ENCODE measurements at places on chromosomes 6 and 20.
A peak's percentile ranks its signal among the peaks of the same experiment; 100 is the strongest.

DNA sequence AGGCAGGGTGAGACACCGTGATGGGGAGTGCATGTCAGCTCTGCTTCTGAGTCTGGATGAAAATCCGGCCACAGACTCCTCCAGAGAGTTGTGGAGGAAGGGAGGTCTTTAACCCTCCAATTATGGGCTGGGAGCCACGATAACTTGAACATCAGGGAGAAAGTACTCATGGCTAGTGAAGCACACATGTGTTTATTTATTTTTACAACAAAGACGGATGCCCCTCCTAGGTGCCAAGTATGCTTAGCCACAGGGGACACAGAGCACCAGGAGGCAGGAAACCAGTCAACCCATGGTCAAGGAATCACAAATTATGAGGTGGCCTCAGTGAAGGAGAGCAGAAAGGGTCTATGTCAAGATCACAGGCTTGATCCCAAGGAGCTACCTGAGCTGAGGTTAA is 54.1 kb downstream of the ZNF217 start:
- no peak for DNase-seq

DNA sequence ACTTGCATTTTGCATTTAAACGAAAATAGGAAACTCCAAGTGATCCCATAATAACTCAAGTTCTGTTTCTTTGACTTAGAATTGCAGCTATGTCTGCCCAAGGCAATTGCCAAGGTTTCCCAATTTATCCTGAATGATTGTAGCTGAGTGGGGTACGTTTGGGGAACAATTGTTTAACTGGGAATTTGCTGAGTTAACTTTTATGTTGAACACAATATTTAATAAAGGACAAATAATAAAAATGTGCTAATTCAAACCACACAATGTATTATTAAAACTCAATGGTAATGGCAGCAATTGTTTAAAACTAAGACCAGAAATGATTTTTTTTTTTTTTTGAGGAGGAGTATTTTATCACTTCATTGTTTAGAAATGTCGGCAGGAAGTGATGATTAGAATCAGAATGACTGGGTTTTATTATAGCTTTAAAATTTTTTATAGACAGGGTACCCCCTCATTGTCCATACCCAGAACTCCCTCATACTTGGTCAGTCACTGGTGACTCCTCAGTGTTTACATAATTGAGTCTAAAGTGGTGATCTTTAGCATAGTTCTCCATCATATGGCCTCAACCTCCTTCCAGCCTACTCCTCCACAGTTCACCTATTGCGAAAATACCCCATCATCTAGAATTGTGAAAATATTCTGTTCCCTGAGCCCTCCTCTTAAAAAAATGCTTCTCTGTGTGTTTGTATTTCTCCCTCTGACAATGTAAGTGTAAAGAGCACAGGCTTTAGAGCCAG is 389.2 kb upstream of the CITED2 start:
- peak; percentile 30 for DNase-seq

DNA sequence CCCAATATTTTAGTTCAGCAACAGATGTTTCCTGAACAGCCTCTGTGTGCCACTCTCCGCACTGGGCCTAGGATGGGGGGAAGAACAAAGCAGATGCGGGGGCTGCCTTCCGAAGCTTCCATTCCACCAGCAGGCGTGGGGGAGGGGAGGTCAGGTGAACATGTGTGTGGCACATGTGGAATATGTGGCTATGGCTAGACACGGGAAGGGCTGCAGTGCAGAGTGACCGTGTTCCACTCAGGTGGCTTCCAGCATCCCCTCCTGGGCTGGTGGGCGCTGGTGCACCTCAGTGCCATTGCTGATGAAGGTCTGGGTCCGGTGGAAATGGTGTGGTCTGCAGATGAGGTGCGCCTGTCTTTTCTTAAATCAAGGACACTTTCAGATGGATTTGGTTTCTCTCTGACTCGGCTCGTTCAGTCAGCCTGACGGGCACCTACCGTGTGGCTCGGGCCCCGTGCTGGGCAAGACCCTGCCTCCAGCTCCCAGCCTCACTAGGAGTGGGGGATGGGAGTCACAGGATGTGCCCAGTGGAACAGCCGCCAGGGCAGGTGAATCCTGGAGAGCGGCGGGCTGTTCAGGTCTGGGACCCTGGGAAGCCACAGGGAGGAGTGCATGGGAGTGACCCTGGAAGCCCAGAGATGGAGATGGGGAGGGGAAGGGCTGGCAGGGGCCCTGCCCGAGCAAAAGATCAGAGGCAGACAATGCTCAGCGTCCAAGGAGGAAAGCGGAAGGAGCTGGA is 111.0 kb downstream of the SYCP2 start:
- DNase-seq = no peak

- DNase-seq = no peak
Observed at GRCh38 chr6:12527339-12527738, 189.2 kb upstream of the PHACTR1 start.

DNA sequence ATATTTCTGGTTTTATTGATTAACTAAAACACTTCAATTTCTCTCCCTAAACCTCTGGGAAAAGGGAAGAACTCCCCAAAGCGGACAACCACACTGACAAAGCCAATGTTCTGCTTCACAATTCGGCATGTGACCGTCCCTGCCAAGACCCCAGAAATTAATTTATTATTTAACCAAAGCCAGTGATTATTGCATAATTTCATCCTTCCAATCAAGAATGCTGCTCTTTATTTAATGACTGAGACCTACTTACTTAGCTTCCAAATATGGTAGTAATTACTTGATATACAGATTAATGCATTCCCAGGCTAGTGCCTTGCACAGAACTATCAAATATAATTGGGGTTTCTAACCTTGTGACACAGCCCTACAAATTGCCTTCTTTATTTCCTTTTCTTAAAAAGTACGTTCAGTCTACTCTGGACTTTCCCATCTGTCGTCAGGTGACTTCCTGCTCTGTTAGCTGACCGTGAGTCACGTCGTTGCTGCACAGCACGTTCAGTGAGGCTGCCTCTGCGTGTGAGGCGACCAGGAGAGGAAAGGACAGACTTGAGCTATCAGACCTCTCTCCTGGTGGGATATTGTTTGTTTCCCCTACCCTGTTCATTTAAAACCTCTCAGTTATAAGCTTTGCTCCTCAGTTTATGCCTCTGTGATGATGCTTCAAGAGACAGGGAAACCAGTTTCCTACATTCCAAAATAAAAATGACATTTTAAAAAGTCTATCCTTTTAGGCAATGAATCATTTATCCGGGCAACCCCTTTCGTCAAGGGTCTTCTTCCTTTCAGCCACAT is 55.7 kb upstream of the TNFAIP3 start:
- DNase-seq = peak; percentile 76

GRCh38 chr20:49948809-49949507 is 12.8 kb downstream of the RNF114 start:
- DNase-seq = no peak

- peak; percentile 86 for DNase-seq
Observed at GRCh38 chr6:114096561-114097172, 125.7 kb upstream of the HDAC2 start.

DNA sequence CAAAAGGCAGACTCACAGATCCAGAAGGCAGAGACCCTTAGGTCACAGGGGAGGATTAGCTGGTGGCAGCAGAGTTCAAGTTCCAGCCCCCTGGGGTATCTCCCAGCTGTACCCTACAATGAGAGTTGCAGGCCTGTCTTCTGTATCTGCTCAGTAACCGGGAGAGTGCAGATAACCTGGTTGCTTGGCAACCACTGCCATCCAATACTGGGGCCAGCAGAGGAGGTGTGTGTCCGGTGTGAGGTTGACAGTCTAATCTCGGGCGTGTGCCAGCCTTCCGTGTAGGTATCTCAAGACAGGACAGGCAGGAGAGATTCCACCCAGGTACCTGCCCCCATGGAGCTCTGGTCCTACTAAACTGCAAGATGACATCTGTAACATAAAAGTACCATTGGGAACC is 56.6 kb upstream of the TBC1D7 start:
- no peak for DNase-seq

- no peak for DNase-seq
Observed at GRCh38 chr6:115728171-115728570, 332.5 kb downstream of the FRK start.

GRCh38 chr20:23765578-23765977 is 14.8 kb upstream of the CST1 start:
- DNase-seq = no peak

- no peak for DNase-seq
Observed at GRCh38 chr6:1027795-1028569, 283.9 kb upstream of the FOXQ1 start.

Data from hematopoietic multipotent progenitor cell treated with erythropoietin and hydrocortisone succinate and interleukin-3 and kit ligand, for 6 days (in vitro differentiated cells).